ENCODE measurements at places on chromosomes 4 and X.

GRCh38 chrX:110698696-110699095, 96.9 kb downstream of the CHRDL1 start:
- DNase-seq, result no peak

DNA sequence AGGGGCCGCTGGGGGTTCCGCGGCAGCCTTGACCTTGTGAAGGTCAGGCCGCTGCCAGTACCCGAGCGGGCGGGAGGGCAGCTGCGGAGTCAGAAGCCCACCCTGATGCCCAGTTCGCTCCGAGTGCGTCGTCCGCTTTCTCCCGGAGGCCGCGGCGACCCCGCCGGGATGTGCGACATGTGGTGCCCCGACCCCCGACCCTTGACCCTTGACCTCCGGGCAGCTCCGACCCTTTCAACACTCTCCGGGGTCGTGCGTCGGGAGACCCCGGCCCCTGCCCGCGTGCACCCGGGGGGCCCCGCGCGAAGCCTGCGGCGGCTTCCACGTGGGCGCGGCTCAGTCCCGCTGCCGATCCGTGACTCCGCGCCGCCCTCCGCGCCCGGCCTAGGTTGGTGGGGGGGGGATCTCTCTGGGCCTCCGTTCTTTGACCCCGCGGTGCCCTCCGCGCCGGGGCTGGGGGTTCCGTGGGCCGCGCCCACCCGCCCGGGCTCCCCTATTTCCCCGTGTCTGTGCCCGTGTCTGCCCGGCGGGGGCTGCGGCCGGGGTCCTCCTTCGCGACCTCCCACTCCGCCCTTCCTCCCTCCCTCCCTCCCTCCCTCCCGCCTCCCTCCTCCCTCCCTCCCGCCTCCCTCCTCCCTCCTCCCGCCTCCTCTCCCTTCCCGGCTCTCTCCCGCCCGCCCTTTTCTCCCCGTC, 609 bp upstream of the SLC25A6 start:
- no peak for DNase-seq

- no peak for DNase-seq
Measured at GRCh38 chr4:12987284-12987683, 496.9 kb downstream of the RAB28 start.

DNA sequence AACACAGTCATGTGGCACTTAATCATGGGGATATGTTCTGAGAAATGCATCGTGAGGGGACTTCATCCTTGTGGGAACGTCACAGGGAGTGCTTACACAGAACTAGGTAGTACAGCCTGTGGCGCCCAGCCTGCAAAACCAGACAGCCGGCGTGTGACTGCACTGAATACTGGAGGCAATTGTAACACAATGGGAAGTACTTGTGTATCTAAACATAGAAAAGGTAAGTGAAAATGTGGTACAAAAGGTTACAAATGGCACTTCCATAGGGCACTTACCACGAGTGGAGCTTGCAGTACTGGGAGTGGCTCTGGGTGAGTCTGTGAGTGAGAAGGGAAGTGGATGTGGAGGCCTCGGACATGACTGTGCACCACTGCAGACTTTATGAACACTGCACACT, 5.2 kb downstream of the TLR3 start:
- DNase-seq, result no peak

GRCh38 chr4:106172861-106173260, 143.1 kb downstream of the TBCK start:
- no peak for DNase-seq

GRCh38 chrX:50707405-50707804, 106.6 kb downstream of the SHROOM4 start:
- DNase-seq, result no peak

- DNase-seq, result no peak
Measured at GRCh38 chrX:133840415-133840814, 145.0 kb downstream of the GPC3 start.
